ENCODE measurements at places on chromosomes 7 and 10.
A peak's percentile ranks its signal among the peaks of the same experiment; 100 is the strongest.

DNA sequence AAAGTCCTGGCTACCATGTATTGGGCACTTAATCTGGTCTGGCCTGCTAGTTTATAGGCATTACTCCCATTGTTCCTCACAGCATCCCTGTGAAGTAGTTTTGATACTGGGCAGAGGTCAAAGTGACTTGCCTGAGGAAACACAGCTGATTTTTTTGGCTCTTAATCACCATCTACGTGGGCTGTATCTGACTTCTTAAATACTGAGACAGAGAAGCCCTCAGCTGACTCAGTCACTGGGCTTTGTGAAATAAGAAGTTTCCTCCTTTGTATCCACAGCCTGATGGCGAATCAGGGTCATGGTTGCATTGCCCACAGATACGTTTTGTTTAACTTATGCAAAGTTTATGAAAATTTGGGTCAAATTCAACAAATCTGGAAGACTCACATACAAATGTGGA, 13.2 kb downstream of the TACR2 start:
- no peak for DNase-seq

DNA sequence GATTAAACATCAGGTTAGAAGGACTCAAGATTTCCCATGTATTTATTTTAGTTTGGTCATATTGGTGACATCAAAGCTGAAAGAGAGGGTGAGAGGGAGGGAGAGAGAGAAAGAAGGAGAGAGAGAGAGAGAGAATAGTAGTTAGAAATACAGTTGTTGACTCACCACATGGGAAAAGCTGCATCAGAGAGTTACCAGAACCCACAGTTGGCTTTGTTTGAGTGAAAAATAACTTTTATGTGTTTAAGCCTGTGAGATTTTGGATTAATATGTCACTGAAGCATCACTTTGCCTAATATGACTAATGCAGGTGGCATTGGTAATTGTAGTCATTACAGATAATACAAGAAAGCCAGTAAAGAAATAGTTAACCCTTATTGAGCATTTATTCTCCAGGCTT, 303.9 kb downstream of the REEP3 start:
- DNase-seq = no peak

GRCh38 chr10:83994325-83994724, 145.0 kb upstream of the GHITM start:
- DNase-seq = no peak

GRCh38 chr10:105973902-105974301, 1190.6 kb downstream of the SORCS1 start:
- peak; percentile 15 for DNase-seq

- no peak for DNase-seq
These were observed 65.4 kb downstream of the GRK5 start for GRCh38 chr10:119272736-119273135.

- DNase-seq = no peak
These were observed 38.3 kb downstream of the CADPS2 start for GRCh38 chr7:122847871-122848473.

- no peak for DNase-seq
These were observed 502.9 kb downstream of the DNAJB6 start for GRCh38 chr7:157839672-157840167.

GRCh38 chr10:78450807-78451485, 417.3 kb downstream of the RPS24 start:
- no peak for DNase-seq

- DNase-seq = no peak
These were observed 308.3 kb downstream of the PHF14 start for GRCh38 chr7:11281953-11282352.

DNA sequence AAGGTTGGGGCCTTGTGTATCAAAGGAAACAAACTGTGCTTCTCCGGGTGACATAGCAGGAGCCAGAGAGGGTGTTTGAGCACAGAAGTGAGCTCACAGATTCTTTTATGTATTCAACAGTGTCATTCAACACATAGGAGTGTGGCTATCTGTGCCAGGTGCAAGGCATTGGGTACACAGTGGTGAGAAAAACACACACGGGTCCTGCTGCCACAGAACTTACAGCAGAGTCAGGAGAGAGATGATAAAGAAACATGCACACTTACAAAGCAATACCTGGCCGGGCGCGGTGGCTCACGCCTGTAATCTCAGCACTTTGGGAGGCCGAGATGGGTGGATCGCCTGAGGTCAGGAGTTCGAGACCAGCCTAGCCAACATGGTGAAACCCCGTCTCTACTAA, 16.3 kb upstream of the ECHDC3 start:
- no peak for DNase-seq

DNA sequence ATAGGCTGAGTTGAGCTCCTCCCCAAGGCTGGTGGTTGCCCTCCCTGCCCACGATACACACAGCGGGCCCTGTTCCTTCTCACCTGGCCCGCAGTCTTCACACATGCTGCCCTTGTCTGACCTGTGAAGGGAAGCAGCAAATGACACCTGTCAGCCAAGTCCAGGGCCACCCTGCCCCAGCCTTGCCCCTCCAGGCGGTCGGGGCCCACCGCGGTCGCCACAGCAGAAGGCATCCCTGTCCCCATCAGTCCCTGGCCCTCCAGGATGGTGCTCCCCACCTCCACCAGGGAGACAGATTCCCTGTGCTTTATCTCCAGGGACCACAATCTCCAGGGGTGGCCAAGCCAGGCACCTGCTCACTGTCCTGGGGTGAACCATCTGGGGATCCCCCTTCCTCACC, 81.2 kb upstream of the TMEM248 start:
- no peak for DNase-seq
